ENCODE measurements at places on chromosomes 6 and 20.

DNA sequence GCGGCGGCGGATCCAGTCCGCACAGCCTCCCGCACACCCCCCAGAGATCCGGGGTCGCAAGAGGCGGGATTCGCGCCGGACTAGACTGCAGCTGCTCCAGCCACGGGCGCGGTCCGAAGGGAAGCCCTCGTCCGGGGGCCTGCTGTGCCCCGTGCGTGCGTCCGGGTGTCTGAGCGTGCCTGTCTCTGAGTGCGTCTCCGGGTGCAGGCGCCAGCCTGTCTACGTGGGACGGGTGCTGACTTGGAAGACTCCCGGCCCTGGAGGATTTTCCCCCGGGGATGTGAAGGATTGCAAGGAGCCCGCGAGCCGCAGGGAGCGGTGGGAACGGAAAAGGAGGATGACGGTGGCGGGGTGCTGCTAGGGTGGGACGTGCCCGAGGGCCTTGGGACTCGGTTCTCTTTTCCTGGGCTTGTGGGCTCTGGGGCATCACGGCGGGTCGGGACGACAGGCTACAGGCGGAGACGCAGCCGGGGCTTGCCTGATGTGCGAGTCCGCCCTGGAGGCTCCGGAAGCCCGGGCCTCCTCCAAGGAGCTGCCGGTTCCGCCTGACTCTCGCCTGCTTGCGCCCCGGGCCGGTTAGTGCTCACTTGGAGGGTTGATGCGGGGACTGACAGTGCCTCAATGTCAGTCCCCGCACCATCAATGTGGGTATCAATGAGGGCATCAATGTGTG lies 5.7 kb downstream of the MAFB start:
- no peak for DNase-seq

DNA sequence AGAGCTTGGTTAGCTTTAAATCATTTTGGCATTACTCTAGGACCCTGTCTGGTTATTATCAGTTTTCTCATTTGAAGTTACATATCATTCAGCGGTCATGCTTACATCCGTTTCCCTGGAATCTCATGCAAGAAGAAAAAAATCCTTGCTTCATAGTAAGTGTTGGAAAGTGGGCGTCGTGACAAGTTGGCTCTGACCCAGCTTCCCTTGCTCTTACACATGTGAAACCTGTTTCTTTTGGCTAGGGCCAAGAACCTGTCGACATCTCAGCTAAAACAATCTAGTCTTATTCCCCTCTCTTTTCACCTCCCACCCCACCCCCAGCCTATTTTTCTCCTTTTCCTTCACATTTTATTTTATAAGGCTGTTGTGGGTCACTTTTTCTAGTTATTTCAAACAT lies 45.5 kb downstream of the ANKS1A start:
- no peak for DNase-seq

GRCh38 chr6:119350952-119351372 lies 1.4 kb upstream of the MAN1A1 start:
- no peak for DNase-seq

GRCh38 chr6:124903797-124904196 lies 58.4 kb upstream of the RNF217 start:
- no peak for DNase-seq

- no peak for DNase-seq
Measured at GRCh38 chr6:32867554-32868256, 13.7 kb downstream of the PSMB9 start.

DNA sequence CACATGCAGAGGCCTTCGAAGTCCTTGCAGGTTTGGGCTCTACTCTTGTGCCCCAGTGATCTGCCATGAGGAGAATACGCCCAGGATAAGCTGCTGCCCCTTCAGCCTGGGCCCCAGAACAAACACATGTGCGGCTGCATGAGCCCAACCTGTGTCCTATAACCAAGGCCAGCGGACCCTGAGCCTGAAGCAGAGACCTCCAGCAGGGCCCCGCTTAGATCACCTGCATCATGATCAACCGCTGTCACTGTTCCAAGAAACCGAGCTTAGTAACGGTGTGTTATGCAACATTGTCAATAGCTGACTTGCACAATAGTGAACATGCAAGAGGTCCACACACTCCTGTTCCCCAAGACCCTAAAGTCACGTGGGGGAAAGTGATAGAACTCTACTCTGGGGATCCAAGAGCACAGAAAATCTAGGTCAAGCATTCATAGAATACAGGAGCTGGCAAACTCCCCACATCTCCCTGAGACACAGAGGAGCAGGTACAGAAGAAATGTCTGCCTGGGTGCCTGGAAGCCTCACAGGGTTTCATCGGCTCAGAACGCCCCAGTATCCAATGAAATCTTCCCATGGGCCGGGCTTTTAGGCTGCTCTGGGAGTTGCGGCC lies 136.2 kb downstream of the BMP7 start:
- DNase-seq, result no peak

- no peak for DNase-seq
Measured at GRCh38 chr6:169964486-169965180, 213.2 kb downstream of the ERMARD start.

All from stimulated activated CD4-positive, alpha-beta T cell treated with anti-CD3 and anti-CD28 coated beads, Interleukin-12 subunit alpha, Interleukin-12 subunit beta, amount 100 ng/mL, for 4 hours (primary cell).